ENCODE measurements at places on chromosomes 5 and 9.

- DNase-seq = no peak
These were observed 479.4 kb downstream of the ENC1 start for GRCh38 chr5:74161170-74161569.

DNA sequence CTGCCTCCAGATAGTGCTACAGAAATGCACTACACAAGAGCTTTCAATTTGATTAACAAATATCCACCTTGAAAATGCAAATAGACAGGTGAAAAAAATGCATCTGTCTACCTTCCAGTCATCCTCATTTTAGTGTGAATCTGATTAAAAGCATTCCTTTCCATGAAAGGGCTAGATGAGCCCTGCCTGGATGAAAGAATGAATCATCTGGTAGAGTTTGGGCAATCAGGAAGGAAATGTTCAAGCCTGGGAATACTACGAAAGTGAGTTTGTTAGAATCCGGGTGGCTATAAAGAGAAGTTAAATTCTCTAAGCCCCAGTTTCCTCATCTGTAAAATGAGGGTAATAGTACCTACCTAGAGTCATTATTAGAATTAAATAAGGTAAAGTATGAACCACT is 142.6 kb downstream of the FAM114A2 start:
- no peak for DNase-seq

- DNase-seq = no peak
These were observed 6.1 kb downstream of the RNU6ATAC start for GRCh38 chr9:134158242-134158641.

DNA sequence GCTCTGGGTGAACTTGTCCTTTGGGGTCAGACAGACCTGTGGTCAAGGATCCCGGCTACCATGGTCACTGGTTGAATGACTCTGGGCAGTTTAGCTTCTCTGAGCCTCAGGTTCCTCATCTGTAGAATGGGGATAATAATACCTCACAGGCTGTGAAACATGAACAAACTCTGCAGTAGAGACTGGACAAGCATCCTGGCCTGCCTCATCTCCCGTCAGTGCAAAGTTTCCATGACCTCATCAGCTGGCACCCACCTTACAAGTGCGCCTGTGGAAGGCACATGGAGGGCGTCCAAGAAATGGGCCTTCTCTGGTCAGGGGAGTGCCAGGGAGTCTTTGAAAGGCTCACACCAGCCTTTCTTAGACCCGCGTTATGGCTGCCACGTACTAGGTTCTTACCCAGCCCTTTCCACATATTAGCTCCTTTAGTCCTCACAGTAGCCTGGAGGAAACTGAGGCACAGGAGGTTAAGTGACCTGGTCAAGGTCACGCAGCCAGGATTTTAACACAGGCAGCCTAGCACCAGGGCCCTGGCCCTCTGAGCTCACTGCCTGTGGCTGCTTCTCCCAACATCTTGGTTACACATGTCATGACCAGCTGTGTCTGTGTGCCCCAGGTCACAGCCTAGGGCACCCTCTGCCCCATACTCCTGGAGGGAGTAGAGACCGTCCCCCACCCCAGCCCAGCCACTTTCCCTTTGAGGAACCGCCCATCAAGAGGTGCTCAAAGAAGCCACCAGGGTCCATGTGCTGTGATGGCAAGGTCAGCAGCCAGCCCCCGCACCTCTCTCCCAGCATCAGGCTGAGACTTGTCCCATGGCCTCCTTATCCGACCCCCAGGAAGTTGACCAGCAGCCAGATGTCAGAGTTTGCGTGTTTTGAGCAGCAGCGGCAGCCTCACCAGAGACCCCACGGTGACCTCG is 39.4 kb upstream of the RPL26L1 start:
- DNase-seq = no peak

GRCh38 chr9:20760246-20760891 is 76.3 kb downstream of the FOCAD start:
- no peak for DNase-seq

DNA sequence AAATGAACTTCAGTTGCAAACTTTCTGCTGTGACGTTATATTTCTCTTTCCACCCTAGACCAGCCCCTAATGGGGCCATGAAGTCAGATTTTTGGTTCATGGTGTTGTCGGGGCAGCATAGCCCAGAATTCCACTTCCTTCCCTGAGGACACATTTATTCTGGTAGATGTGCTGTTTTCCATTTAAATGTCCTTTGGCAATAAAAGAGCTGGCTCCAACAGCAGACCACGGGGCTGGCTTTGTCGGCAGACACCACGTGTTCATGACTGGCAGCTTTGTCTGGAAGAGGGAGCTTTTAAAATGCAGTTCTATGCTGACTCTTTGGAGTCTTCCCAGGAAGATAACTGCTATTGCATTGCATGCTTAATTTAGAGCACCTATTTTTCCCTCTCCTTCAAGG is 17.6 kb upstream of the LCP2 start:
- DNase-seq = no peak

DNA sequence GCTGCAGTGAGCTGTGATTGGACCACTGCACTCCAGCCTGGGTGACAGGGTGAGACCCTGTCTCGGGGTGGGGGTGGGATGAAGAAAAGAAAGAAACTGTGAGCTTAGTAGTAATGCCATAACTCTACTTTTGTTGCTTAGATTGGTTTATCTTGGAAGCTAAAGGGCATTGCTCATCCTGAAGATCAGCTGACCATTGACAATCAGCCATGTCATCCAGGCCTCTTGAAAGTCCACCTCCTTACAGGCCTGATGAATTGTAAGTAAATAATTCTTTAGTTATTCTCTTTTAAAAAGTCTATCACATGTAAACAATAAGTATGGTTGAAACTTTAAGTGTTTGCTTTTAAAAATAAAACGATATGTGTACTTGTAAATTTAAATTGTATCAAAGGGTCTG is 11.4 kb downstream of the OCLN start:
- DNase-seq = no peak

GRCh38 chr9:108727580-108728111 is 128.1 kb downstream of the ACTL7B start:
- no peak for DNase-seq

- DNase-seq = peak; percentile 31
These were observed 305.8 kb upstream of the SMARCA2 start for GRCh38 chr9:1709347-1709746.

GRCh38 chr9:34413231-34413852 is 36.6 kb upstream of the MYORG start:
- DNase-seq = peak; percentile 59

GRCh38 chr5:73901455-73901854 is 275.5 kb downstream of the ARHGEF28 start:
- DNase-seq = peak; percentile 7

- DNase-seq = peak; percentile 28
These were observed 110.8 kb downstream of the SMARCA2 start for GRCh38 chr9:2125906-2126305.

DNA sequence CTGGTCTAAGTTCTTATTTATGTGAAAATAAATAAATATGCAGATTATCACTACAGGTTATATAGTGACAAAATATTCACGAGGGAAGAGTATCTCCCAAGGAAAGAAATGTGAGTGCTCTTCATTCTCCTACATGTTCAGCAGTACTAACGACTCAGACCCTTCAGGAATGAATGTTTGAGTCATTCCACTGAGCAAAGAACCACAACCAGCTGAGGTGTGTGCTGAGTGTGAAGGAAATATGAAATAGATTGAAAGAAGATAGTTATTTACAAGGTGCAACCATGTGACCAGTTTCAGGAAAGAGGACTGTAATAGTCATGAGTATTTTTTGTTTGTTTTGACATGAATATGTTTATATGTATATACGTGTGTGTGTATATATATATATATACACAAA is 228.7 kb downstream of the TUSC1 start:
- DNase-seq = no peak

GRCh38 chr9:127598839-127599549 is 13.1 kb upstream of the STXBP1 start:
- no peak for DNase-seq

- DNase-seq = no peak
These were observed 388.5 kb downstream of the CAAP1 start for GRCh38 chr9:26504057-26504456.

Measured in NAMALWA (cell line).